KBM-7 (cell line): ENCODE measurements at places on chromosomes 4 and X.

GRCh38 chr4:106898621-106899230 is 137.4 kb downstream of the DKK2 start:
- DNase-seq = peak; percentile 49

DNA sequence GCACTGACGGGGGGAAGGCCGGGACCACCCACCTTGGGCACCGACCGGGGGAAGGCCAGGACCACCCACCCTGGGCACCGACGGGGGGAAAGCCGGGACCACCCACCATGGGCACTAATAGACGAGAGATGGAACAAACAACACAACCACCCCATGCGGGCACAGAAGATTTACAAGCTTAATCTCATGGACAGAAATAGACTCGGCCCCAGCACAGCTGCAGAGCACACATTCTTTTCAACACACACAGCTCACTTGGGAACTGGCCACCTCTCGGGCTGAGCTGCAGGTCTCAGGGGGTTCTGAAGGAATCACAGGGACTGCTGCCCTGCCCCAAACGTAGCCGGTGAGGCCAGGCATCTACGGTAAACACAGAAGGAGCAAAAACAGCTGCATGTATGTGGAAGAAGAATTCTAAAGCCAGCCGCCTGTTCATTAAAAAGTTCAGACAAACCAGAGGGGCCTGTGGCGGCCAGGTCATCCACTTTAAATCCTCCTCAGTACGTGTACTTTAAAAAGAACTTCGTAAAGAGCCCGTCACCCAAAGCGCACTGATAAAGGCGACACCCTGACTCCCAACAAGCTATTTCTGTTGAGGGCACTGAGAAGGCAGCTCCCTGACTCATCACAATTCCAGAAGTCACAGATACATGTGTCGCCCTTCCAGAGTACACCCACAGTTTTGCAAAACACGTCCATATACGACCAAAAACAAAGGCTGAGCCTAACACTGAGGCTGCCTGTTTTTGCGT is 17.7 kb downstream of the PPP2R3B start:
- DNase-seq = no peak

DNA sequence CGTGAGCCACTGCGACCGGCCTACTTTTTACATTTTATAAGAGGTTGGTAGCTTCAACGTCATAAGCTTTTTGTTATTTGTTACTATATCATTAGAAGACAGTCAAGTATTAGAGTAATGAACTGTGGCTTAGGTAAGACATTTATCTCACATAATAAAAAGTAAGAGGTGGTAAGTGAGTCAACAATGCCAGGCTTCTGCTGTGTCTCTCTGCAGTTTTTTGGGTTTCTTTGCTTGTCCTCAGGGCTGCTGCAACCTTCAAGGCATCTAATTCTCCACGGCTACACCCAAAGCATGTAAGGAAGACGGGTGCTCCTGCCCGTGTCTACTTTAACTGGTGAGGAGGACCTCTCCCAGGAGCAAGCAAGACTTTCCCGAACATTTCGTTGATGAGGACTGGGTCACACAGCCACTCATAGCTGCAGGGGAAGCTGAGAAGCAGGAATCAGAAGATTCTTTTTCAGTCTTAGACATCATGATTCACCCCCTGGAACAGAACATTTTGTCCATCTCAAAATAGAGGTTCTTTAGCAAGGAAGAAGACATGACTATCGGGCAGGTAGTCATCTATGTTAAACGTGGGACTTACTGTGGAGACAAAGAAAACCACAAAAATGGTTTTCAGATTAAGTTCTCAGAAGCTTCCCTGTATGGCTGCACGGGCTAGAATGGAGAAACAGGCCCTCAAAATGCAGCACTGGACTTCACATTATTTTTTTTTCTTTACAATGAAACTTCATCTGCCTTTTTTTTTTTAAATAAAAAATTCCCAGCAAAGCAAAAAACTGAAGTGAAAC is 13.0 kb upstream of the RHOH start:
- peak; percentile 33 for DNase-seq

DNA sequence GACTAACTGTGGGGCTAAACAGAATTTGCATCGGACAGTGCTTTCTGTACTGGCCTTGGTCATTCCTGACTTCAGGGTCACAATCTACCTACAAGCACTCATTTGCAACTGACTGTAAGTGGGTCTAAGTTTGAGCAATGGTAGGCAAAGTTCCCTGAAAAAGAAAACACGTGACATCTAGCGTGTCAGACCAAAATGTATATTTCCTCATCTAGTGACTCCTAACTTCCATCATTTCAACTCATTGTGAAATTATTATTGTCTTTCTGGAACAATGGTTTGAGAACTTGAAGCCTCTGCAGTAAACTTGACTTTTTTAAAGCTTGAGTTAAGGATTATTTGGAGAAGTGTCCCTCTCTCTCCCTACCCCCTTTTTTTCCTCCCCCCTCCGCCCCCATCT is 113.6 kb downstream of the MID1 start:
- DNase-seq = no peak

DNA sequence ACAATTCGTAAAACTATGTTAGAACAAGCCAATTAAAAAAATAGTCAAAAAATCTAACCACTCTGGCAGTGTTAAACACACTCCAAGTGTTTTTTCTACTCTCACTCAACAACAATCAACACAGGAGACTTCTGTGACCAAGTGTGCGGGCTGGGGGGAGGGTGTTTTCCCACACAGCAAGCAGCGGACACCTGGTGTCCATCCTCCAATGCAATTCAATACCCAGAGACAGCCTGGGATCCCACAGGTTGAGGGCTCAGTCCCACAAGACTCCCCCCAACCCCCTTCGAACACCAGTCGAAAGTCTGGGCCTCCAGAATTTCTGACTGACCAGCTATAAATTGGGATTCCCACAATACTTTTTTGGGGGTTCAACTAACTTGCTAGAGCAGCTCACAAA is 8.3 kb upstream of the PIM2 start:
- DNase-seq = no peak

GRCh38 chr4:100099746-100100145 is 90.5 kb downstream of the DDIT4L start:
- no peak for DNase-seq
